ENCODE measurements at places on chromosomes 3 and 15. TPM values are rescaled to one million over a fixed set of nuclear protein-coding genes. Genes with fewer than 3 reads are reported as not detected.

- H3K4me1 ChIP-seq = peaks cover 43% of the 10 kb centered on the region
- peaks cover 80% of the 10 kb centered on the region for H3K36me3 ChIP-seq
- no peaks in the 10 kb centered on the region for H3K27me3 ChIP-seq
- DNase-seq = peak; percentile 39
- peak overlapping the region; percentile 70 for H3K27ac ChIP-seq
- H3K4me3 ChIP-seq = peak overlapping the region; percentile 70
These were observed 61.8 kb downstream of the RUBCN start for GRCh38 chr3:197674741-197675562.

GRCh38 chr15:48477795-48478360, 146.6 kb downstream of the DUT start:
- no peaks in the 10 kb centered on the region for H3K27me3 ChIP-seq
- no peak for DNase-seq
- no peak overlapping the region for H3K4me3 ChIP-seq
- no peaks in the 10 kb centered on the region for H3K36me3 ChIP-seq

DNA sequence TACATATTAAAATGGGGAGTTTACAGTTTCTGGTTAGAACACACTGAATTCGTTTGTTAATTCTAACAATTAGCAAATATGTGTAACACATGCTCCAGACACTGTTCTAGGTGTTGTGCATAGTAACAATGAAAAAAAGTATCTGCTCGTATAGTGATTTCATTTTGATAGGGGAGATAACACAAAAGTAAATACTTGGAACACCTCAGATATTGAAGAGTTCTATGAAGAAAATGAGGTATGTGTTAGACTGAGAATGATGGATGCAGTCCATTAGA, 6.8 kb upstream of the TMF1 start:
- no peak for DNase-seq
- no peak overlapping the region for H3K4me3 ChIP-seq
- H3K27me3 ChIP-seq = no peaks in the 10 kb centered on the region
- peaks cover 72% of the 10 kb centered on the region for H3K36me3 ChIP-seq
- peaks cover 27% of the 10 kb centered on the region for H3K4me1 ChIP-seq
- peak overlapping the region; percentile 92 for H3K27ac ChIP-seq

DNA sequence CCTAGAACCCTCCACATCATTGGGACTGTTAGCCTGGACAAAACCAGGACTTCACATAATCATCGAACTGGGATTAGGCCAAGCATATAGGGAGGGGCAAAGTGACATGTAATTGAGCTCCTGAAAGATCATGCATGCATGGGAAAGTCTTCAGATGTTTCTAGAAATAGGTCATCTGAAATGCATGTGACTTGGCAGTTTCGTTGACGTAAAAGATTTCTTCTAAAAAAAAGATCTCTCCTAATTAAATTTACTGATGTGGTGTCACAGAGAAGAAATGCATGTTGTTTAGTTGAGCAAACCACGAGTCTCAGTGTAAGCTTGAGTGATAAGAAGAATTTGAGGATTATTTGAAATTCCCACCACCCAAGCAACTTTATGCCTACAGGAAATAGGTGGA, 70.0 kb upstream of the LIMD1 start:
- no peaks in the 10 kb centered on the region for H3K4me1 ChIP-seq
- no peak overlapping the region for H3K4me3 ChIP-seq
- DNase-seq = no peak
- no peaks in the 10 kb centered on the region for H3K27me3 ChIP-seq
- H3K36me3 ChIP-seq = peaks cover 68% of the 10 kb centered on the region

GRCh38 chr3:10387881-10388609, 67.1 kb upstream of the SEC13 start:
- H3K4me1 ChIP-seq = peaks cover 74% of the 10 kb centered on the region
- peak overlapping the region; percentile 92 for H3K27ac ChIP-seq
- peaks cover 9% of the 10 kb centered on the region for H3K36me3 ChIP-seq
- no peak overlapping the region for H3K4me3 ChIP-seq
- no peaks in the 10 kb centered on the region for H3K27me3 ChIP-seq

DNA sequence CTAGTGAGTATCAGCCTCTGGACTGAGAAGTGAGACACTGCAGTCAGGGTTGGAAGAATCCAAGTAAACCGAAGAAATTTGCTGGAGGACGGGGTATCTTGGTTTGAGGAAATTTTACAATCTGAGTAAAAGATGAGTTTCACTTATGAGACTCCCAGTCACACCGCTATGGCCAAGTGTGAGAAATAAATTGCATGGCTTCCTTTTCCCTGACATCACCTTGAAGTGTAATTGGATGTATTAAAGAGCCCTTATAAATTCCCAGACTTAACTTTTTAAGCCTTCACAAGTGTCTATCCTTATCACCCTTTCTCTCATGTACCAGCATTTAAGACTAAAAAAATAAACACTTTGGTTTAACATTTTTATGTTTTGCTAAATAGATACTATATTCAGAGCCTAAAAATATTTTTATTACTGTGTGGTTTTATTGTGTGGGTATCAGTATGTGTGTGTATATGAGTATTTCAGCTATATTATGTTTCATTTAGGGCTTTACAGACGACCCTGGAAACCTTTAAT, 23.8 kb downstream of the USP3 start:
- H3K27me3 ChIP-seq = no peaks in the 10 kb centered on the region
- no peak overlapping the region for H3K4me3 ChIP-seq
- H3K4me1 ChIP-seq = peaks cover 97% of the 10 kb centered on the region
- H3K27ac ChIP-seq = no peak overlapping the region
- peaks cover 31% of the 10 kb centered on the region for H3K36me3 ChIP-seq

GRCh38 chr3:30527720-30528119, 78.7 kb upstream of the TGFBR2 start:
- H3K27me3 ChIP-seq = no peaks in the 10 kb centered on the region
- H3K27ac ChIP-seq = no peak overlapping the region
- no peak overlapping the region for H3K4me3 ChIP-seq
- H3K4me1 ChIP-seq = peaks cover 7% of the 10 kb centered on the region
- no peak for DNase-seq

Gene LRRIQ4
- total RNA-seq = 0.29 TPM
